Activated CD4-positive, CD25-positive, alpha-beta regulatory T cell (primary cell): ENCODE measurements at places on chromosomes 12 and 14.

DNA sequence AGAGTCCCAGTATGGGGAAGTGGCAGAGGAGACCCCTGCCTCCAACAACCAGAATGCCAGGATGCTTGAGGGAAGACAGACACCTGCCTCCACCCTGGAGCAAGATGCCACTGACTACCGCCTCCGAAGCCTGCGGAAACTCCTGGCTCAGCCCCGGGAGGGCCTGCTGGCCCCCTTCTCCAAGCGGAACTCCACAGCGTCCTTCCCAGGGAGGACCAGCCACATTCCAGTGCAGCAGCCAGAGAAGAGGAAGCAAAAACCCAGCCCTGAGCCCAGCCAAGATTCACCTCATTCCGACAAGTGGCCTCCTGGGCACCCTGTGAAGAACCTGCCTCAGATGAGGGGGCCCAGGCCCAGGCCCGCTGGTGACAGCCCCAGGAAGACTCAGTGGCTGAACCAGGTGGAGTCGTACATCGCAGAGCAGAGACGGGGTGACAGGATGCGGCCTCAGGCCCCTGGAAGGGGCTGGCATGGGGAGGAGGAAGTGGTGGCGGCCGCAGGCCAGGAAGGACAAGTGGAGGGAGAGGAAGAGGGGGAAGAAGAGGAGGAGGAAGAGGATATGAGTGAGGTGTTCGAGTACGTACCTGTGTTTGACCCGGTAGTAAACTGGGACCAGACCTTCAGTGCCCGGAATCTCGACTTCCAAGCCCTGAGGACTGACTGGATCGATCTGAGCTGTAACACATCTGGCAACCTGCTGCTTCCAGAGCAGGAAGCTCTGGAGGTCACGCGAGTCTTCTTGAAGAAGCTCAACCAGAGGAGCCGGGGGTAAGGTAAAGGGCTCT lies 93.7 kb downstream of the B4GALNT3 start:
- no peak for DNase-seq

DNA sequence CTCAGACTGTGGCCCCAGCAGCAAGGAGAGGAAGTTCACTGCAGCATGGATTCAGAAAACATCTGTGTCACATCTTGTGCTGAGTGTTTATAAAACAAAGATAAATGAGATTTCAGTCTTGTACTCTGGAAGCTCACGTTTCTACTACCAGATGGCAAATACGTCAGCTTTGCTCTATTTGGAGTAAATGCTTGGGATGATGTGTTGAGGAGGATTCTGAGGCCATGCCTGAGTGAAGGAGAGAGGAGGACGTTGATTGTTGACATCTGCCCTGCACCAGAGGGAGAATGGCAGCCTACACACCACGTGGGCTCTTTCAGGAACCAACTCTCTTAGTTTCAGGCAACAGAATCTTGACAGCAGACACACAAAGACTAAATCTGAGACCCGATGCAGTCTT lies 188.9 kb downstream of the TMEM132C start:
- no peak for DNase-seq

- no peak for DNase-seq
Measured at GRCh38 chr14:48876806-48877340, 709.3 kb downstream of the RPS29 start.

DNA sequence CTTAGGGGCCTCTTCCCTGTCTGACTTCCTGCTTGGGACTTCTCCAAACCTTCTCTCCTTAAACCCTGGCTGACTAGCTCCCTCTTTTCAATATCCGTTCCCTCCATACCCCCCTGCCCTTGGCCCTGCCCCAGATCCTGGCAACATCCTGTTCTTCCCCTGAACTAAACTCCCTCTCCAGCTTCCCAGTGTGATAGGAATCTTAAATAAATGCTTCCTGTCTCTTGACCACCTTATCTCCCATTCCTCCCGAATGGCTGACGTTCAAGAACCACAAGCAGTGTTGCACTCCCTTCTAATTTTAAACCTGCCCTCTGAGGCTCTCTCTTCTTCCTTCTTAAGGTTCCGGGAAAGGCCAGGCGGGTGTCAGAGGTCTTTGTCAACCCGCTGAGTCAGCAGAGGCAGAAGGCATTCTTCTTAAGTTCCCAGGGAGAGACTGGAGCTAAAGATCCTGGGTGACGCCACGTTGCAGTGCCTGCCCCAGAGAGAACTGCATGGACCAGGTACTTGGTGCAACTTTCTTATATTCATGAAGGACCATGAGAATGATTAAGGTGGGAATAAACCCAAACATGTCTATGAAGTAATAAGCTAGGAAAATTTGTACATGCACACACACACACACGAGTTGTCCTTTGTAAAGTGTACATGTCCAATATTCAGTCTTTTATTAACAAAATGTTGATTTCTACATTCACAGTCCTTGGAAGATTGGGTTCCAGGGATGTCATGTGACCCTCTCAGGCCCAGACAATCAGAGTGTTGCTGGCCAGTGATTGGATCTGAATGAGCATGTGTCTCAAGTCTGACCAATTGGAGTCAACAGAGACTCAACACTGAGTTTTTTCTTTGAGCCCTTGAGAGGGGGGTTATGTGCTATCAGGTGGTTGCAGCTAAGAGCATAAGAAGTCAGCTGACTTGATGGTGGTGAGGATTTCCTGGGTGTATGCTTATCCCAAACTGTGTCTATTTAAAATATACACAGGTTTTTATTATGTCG lies 420.2 kb upstream of the TBX3 start:
- no peak for DNase-seq
